Stimulated activated CD8-positive, alpha-beta memory T cell treated with anti-CD3 and anti-CD28 coated beads, Interleukin-7, amount 100 ng/mL, for 1 hour (primary cell): ENCODE measurements at places on chromosomes 5 and 9.
A peak's percentile ranks its signal among the peaks of the same experiment; 100 is the strongest.

DNA sequence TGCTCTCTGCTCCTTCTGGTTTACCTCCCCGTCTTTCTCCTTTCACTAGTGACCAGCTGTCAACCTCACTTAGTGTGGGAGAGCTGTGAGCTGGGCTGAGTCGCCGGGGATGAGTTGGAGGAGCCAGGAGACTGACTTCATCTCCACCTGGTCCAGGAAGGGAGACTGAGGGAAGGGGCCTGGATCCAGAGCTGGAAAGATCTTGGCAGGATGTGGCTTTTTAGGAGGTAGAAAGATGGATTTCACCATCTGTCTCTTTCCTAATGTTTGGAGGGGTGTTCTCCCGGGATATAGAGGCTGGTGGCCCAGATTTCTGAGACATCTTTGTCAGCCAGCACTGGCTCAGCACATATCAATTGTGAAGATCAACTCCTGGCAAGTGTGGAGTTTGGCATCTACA lies 37.1 kb upstream of the TNC start:
- no peak for DNase-seq

DNA sequence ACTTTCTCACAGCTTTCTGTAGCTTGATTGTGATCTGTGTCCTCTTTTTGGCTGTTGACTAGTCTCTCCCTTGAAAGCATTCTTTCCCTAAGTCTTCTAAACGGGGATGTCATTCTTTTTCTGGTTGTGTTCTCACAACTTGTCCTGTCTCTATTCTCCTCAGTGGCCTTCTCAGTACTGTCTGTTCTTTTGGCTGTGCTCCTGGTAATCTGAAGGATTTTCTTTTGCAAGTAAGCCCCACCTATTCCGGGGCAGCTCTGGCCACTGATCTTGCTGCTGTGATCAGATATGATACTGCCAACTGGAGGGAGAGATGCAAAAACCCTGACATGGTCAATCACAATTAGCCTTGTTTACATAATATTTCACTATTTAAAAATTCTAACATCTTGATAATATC lies 172.2 kb downstream of the CDC42SE2 start:
- no peak for DNase-seq

DNA sequence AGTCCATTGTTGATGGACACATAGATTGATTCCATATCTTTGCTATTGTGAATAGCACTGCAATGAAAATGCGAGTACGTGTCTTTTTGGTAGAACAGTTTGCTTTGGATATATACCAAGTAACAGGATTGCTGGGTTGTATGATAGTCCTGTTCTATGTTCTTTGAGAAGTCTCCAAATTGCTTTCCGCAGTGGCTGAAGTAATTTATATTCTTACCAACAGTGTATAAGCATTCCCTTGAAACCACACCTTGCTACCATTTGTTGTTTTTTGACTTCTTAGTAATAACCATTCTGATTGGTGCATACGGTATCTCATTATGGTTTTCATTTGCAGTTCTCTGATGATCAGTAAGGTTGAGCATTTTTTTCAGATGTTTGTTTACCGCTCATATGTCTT lies 792.9 kb downstream of the PTPRD start:
- DNase-seq = no peak

GRCh38 chr5:122929980-122930379 lies 84.6 kb downstream of the SNX24 start:
- DNase-seq = no peak

GRCh38 chr5:43555895-43556606 lies 826 bp downstream of the PAIP1 start:
- DNase-seq = peak; percentile 5

DNA sequence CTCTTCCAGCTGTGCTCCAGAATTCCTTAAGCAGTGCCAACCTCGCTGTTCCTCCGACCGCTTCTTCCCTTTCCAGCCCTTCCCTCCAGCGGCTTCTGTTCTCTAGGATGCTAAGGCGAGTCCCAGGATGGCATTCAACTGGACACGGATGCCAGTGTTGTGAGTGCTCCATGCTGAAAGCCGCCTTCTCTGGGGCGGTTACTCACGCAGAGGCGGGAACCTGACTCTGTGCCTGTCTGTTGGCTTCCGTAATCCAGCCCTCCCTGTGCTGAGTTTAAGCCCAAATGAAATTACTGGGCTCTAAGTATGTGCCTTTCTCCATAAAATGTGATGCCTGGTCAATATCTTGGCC lies 20.2 kb downstream of the COL5A1 start:
- DNase-seq = no peak

DNA sequence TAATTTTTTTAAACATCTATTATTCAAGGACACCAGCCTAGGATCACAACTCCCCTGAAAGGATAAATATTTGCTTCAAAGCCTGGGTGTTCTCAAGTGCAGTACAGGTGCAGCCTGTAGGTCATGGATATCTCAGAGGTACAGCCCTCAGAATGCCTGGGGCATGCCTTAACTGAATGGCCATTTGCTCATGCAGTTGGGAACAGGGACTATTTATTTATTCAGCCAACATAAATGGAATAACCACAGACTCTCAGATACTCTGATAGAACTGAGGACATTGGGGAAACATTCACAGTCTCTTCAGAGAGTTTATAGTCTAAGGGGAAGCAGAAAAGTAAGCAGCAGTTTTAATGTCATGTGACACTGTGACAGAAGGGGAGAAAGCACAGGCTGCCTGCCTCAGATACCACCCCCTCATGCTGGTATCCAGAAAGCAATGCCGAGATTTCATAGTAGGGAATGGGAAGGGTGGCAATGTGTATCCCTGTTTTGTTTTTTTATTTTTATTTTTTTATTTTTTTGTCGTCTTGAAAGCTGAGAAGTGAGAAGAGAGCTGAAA lies 112.6 kb downstream of the MACIR start:
- no peak for DNase-seq
